ENCODE measurements at places on chromosomes 2 and 18.
A peak's percentile ranks its signal among the peaks of the same experiment; 100 is the strongest.

DNA sequence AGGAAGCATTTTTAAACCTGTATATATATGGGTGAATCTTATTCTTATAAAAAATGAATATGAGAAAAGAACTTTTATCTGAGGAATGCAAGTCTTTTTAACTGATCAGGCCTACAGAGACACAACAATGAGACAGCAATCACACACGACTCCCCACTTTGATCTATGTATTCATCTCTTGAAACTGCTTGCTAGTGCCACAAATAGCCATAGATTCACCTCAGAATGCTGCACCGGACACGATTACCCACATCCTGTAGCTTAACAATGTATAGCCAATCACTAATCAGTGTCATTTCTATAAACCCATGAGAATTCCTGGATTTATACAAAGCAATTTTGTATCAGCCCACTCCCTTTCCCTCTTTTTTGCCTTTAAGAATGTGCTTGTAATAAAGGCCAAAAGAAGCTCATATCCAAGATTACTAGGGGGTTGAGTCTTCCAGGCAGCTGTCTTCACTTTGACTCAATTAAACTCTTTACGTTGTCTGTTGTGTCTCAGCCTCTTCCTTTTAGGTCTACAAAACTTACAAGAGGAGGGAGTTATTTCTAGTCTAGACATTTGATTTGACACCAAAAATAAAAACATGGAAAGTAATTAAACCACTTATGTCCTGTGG lies 94.9 kb downstream of the MBD2 start:
- no peak for DNase-seq
- H3K4me1 ChIP-seq: no peaks in the 10 kb centered on the region
- no peak overlapping the region for H3K27ac ChIP-seq
- H3K36me3 ChIP-seq: no peaks in the 10 kb centered on the region
- no peak overlapping the region for H3K4me3 ChIP-seq

GRCh38 chr2:58710795-58711279 lies 469.7 kb upstream of the FANCL start:
- H3K36me3 ChIP-seq: no peaks in the 10 kb centered on the region
- H3K27ac ChIP-seq: no peak overlapping the region
- H3K4me1 ChIP-seq: no peaks in the 10 kb centered on the region
- DNase-seq: peak; percentile 30

DNA sequence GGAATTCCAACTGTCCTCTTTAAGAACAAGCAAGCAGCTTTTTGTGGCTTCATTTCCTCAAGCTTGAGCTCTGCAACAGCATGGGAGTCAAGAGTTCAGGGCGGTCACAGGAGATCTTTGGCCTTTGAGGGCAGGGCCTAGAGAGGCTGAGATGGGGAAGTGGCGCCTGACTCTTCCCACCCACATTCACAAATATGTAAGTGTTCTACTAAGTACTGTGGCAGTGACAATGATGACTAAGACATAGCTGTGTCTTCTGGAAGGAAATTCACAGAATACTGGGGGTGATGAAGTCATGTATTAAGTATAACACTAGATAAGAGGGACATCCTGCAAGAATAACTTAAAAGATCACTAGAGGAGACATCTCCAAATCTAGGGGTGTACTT lies 15.0 kb downstream of the RND3 start:
- H3K4me3 ChIP-seq: peak overlapping the region; percentile 16
- H3K27me3 ChIP-seq: no peaks in the 10 kb centered on the region

DNA sequence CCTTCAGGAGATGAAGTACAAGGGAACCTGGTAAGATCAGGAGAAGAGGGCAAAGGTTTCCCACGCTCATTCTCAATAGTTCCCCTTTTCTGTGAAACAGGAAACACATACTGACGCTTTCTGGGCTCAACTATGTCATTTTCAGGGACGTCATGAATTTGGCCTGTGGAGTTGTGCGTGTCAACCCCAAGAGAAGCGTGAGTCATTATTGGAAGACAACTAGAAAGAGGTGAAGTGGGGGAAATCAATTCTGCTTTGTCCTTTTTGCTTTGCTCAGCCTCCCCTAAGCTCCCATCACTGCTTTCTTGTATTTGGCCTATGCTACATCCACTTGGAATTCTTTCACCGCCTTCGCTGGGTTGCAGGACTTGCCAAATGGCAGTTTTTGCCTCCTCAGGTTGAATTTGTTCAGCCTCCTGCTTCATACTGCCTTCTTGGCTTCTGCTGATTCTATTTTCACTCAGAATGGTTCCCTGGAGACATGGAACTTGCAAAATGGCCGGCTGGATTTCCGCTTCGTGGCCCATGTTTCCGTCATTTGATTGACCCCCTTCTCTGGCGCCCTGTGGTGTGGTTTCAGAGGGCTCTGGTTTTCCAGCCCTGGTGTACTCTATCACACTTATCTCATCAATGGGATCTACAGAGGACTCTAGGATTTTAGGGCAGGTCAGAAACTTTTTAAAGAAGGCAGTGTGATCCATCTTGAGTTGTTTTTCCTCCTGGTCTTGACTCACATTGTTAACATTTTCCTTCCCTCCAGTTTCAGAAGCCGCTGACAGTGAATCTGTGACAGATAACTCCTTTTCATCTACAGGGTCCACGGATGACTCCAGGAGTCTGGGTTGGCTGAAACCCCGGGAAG lies 93.3 kb downstream of the ALPK2 start:
- DNase-seq: peak; percentile 50
- no peak overlapping the region for H3K4me3 ChIP-seq
- H3K36me3 ChIP-seq: no peaks in the 10 kb centered on the region
- H3K27ac ChIP-seq: no peak overlapping the region

- H3K27me3 ChIP-seq: no peaks in the 10 kb centered on the region
- H3K4me3 ChIP-seq: no peak overlapping the region
- H3K27ac ChIP-seq: no peak overlapping the region
- DNase-seq: no peak
Measured at GRCh38 chr18:3648200-3648599, 198.2 kb downstream of the TGIF1 start.

DNA sequence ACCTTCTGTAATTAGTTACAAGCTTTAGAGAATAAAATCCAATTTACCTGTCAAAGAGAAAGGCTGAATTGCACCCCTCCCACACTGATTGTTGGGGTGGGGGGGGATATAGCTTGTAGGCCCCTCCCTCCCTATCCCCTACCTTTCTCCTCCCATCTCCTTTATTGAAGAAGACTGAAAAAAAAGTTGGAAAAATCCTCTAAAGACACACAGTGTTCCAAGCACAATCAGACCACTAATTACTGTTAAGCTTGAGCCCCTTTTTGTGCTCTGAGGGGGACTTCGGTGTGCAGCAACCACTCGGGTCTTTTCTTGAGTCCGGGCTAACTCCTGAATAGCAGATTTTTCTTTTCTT lies 43.0 kb upstream of the FZD5 start:
- H3K27ac ChIP-seq: no peak overlapping the region
- peaks cover 8% of the 10 kb centered on the region for H3K4me1 ChIP-seq
- H3K36me3 ChIP-seq: no peaks in the 10 kb centered on the region
- DNase-seq: no peak

DNA sequence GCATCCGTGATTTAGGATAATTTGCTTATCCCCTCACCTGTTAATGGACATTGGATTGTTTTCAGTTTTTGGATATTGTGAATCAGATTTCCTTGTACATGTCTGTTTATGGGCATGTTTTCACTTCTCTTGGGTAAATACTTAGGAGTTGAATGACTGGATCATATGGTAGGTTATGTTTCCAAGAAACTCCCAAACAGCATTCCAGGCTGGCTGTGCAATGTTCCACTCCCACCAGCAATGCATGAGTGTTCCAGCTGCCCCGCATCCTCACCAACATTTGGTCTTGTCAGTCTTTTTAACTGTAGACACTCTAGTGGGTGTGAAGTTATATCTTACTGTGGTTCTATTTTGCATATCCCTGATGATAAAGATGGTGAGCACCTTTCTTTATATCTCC lies 8.9 kb upstream of the LRRFIP1 start:
- H3K4me3 ChIP-seq: no peak overlapping the region
- H3K27ac ChIP-seq: no peak overlapping the region
- DNase-seq: peak; percentile 63
- peaks cover 13% of the 10 kb centered on the region for H3K4me1 ChIP-seq
- H3K36me3 ChIP-seq: no peaks in the 10 kb centered on the region

- H3K36me3 ChIP-seq: no peaks in the 10 kb centered on the region
- peaks cover 4% of the 10 kb centered on the region for H3K4me1 ChIP-seq
- DNase-seq: no peak
- peak overlapping the region; percentile 51 for H3K27ac ChIP-seq
- no peak overlapping the region for H3K4me3 ChIP-seq
Measured at GRCh38 chr2:191926671-191927070, 79.8 kb upstream of the CAVIN2 start.

- no peak overlapping the region for H3K27ac ChIP-seq
- H3K36me3 ChIP-seq: no peaks in the 10 kb centered on the region
- DNase-seq: no peak
- no peaks in the 10 kb centered on the region for H3K27me3 ChIP-seq
- no peak overlapping the region for H3K4me3 ChIP-seq
- H3K4me1 ChIP-seq: no peaks in the 10 kb centered on the region
Measured at GRCh38 chr18:63107171-63107845, 212.3 kb downstream of the BCL2 start.

GRCh38 chr2:163734881-163735684 lies 725 bp downstream of the FIGN start:
- peak overlapping the region; percentile 97 for H3K27ac ChIP-seq
- peak; percentile 61 for DNase-seq

- no peak overlapping the region for H3K4me3 ChIP-seq
- no peak for DNase-seq
- no peaks in the 10 kb centered on the region for H3K36me3 ChIP-seq
- no peak overlapping the region for H3K27ac ChIP-seq
Measured at GRCh38 chr2:137183206-137183898, 418.0 kb downstream of the THSD7B start.

GRCh38 chr2:38836791-38837190 lies 38.9 kb downstream of the DHX57 start:
- H3K36me3 ChIP-seq: peaks cover 5% of the 10 kb centered on the region
- no peak for DNase-seq
- H3K27me3 ChIP-seq: no peaks in the 10 kb centered on the region
- no peaks in the 10 kb centered on the region for H3K4me1 ChIP-seq
- H3K27ac ChIP-seq: no peak overlapping the region
- no peak overlapping the region for H3K4me3 ChIP-seq
